HFF-Myc (cell line): ENCODE measurements at places on chromosomes 5 and 9.

DNA sequence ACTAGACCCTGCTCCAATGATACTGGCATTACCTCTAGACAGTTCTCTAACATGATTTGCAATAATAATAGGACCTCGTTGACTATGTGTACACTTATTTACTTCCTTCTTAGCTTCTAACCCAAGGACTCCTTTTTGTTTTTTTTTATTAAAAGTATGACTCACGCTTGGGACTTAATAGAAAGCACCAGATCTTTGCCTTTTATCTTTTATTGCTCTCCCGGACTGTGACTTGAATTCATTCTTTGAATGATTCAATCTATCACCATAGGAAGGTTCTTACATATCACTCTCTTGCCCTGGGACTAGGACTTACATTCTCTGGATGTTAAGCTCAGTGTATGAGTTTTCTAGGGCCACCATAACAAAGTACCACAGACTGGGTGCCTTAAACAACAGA, 9.0 kb downstream of the C9 start:
- DNase-seq, result no peak

DNA sequence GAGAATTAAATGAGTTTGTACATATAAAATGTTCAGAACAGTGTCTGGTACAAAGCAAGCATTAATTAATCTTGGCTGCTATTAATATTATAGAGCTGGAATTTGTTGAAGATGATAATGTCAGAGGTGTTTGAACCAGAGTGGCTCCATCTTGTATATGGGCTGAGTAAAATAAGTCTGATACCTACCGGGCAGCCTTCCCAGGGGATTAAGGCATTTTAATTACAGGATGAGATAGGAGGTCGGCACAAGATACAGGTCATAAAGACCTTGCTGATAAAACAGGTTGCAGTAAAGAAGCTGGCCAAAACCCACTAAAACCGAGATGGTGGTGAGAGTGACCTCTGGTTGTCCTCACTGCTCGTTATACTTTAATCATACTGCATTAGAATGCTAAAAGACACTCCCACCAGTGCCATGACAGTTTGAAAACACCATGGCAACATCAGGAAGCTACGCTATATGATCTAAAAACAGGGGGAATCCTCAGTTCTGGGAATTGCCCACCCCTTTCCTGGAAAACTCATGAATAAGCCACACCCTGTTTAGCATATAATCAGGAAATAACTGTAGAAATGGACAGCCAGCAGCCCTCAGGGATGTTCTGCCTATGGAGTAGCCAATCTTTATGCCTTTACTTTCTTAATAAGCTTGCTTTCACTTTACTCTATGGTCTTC, 90.2 kb downstream of the PLK2 start:
- DNase-seq, result no peak

GRCh38 chr9:72579880-72580550, 58.6 kb downstream of the TMC1 start:
- no peak for DNase-seq

DNA sequence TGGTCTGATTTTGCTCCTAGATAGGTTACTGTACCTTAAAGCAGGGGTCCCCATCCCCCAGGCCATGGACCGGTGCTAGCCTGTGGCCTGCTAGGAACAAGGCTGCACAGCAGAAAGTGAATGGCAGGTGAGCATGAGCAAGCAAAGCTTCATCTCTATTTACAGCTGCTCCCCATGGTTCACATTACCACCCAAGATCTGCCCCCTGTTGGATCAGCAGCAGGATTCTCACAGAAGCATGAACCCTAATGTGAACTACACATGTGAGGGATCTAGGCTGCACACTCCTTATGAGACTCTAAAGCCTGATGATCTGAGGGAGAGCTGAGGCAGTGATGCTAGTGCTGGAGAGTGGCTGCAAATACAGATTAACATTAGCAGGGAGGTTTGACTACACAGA, 78.1 kb downstream of the DRD1 start:
- DNase-seq, result no peak

- DNase-seq, result no peak
These were observed 20.0 kb upstream of the CYFIP2 start for GRCh38 chr5:157245886-157246285.

GRCh38 chr9:94746541-94747370, 20.3 kb downstream of the AOPEP start:
- no peak for DNase-seq
